ENCODE measurements at places on chromosomes 5 and 9. TPM values are rescaled to one million over a fixed set of nuclear protein-coding genes. Genes with fewer than 3 reads are reported as not detected.

- peak; percentile 52 for DNase-seq
These were observed 30.6 kb upstream of the IL6ST start for GRCh38 chr5:56025151-56025885.

DNA sequence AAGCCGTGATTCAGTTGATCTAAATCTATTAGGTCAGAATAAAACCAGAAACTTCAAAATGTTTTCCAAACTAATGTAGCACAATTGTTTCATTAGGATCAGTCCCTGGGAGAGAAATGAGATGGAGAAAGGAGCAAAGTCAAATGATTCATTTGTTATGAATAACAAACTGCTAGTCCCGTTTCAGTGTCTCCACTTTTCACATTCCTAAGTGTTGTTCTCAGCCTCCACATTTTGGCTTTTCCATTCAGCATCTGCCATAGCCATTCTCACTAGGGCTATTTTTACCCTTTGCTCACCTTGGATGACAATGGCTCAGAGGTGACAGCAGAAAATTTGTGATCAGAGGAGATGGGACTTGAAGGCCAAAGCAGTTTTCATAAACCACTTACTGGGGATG lies 314.1 kb upstream of the KIF2A start:
- DNase-seq, result peak; percentile 16

The MZB1 gene
- 0.43 TPM for total RNA-seq

- DNase-seq, result peak; percentile 42
These were observed 25.7 kb upstream of the IL9 start for GRCh38 chr5:135921388-135921787.

The GARIN3 gene
- not detected for total RNA-seq

The PCDHB12 gene
- total RNA-seq, result under 0.01 TPM

The PCDHGA6 gene
- total RNA-seq, result 4.7 TPM

- DNase-seq, result no peak
These were observed 148.2 kb downstream of the SMARCA2 start for GRCh38 chr9:2163231-2163885.

The CCNJL gene
- total RNA-seq, result 0.86 TPM

GRCh38 chr9:93573516-93573828 lies 2.9 kb upstream of the PHF2 start:
- no peak for DNase-seq

DNA sequence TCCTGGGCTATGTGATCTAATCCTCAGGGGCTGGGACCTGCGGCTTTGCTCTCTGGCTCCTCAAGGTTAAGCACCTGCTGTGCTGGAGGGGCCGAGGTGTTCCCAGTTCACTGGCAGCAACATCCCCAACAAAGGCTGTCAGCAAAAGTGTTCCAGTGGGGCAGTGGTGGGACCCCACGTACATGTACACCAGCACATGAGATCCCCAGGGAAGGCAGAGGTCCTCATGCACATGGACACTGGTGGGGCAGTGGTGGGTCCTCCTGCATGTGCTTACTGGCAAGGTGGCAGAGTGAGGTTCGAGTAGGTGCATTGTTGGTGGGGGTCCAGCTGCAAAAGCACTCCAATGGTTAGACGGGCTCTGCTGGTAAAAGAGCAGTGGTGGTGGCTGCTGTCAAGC lies 255.6 kb upstream of the MPDZ start:
- no peak for DNase-seq

All from fibroblast of villous mesenchyme (primary cell).